GM04503 (cell line): ENCODE measurements at places on chromosomes 6 and 20.

DNA sequence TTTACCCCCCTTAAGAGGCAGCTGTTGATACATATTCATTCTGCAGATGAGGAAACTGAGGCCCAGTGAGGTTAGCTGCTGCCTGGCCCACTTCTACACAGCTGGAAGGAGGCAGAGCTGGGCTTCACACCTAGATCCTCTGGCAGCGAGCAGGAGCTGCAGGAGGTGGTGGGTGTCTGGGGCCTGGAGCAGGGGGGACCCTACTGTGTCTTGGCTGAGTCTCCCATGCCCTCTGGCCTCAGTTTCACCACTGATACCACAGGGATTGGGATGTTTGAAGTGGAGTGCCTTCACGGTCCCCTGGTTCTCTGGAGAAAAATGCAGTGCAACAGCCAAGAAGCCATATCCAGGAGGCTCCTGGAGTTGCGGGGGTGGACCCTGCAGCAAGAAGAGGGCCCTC is 8.2 kb upstream of the BPIFA2 start:
- no peak for DNase-seq

- peak; percentile 31 for DNase-seq
These were observed 210.1 kb upstream of the CCN2 start for GRCh38 chr6:132161283-132161682.

- no peak for DNase-seq
These were observed 45.5 kb downstream of the HMGN3 start for GRCh38 chr6:79188885-79189480.

DNA sequence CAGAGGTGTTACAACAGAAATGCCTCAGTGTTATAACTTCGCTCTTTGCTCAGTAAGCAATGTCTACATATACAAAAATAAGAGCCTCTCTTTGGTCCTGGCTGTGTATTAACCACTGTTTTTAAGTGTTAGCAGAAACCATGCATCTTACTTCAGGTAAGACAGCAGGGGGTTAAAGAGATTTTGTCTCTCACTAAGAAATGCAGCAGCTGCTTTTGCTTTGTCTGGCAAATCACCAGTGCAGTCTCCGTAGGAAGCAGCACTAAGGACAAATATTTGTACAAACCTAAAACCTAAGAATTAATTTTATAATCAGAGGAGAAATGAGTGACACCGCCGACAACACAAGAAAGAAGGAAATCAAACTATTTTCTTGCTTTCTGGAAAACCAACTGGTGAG is 758 bp downstream of the SMIM28 start:
- no peak for DNase-seq

- DNase-seq, result no peak
These were observed 12.5 kb downstream of the PTK7 start for GRCh38 chr6:43088654-43089056.

DNA sequence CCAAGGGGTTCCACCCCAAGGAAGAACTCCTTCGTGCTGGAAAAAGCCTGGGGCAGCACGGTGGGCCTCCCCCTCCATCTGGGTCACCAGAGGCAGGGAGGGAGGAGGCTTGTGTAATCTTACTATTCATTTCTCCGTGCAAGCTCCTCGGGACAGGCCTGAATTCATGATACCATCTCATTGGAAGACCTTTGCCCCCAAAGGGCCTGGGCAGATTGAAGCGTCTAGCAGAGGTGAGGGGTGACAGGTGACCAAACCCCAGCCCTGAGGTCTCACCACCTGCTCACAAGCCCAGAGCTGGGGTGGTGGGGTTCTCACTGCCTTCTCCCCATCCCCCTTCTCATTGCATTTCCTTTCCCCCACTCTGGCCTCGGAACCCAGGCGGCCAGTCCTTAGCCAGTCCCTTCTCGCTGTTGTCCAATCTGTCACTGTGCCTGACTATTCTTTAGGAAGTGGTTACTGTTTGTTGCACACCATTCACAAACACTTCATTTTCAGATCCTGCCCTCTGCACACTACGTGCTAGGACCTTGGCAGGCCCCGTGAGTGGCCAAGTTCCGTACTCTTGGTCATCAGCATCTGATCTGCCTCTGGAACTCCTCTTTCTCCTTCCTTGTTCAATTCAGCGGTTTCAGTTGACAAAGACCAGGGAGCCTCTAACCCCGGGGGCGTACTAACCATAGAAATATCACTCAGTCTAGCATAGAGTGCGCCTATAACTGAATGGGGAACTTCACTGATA is 137.1 kb downstream of the LY86 start:
- no peak for DNase-seq

- no peak for DNase-seq
These were observed 373.9 kb upstream of the SYNCRIP start for GRCh38 chr6:86016567-86016966.

GRCh38 chr6:110053395-110054240 is 75.5 kb downstream of the GPR6 start:
- no peak for DNase-seq

DNA sequence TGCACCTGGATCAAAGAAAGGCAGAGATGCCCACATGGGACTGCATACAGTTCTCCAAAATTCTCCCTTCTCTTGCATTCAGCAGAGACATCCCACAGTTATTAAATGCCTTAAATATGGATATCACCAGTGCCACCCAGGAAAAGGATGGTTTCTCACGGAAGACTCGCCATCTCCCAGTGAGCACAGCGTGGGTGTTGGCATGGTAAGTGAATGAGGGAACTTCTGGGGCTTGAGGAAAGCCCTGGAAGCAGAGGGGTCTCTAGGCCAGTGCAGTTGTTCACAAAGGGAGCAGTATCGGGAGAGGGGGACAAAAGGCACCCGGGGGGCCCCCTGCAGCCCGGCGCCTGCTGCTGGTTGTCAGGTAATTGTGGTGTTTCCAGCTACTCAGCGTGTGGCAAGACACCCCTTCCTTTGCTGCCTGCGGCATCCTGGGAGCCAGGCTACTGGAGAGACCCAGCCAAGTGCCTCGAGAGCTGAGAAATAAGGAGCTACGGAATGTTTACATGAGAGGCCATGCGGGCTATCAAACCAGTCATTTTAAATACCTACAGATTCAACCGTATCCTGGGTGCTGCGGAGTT is 125.4 kb downstream of the PXDC1 start:
- no peak for DNase-seq

DNA sequence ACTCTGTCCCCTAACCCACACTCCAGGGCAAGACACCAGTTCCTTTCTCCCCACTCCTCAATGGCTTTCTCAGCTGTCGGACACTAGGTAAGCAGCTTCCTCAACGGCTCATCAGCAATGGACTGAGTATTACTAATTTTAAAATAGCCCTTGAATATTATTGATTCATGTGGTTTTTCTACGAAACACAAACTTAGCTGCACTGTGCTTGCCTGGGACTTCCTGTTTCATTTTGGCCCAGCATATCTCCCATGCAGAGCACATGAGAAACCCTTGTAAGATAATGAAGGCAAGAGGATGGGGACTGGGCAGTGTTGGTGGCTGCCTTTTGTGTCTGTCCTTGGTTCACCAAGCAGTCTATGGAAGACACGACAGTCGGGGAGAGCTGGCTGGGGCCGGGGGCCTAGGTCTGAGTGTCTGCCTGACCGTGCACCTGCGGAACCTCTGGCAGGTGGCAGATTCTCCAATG is 48.9 kb downstream of the RNASET2 start:
- no peak for DNase-seq

DNA sequence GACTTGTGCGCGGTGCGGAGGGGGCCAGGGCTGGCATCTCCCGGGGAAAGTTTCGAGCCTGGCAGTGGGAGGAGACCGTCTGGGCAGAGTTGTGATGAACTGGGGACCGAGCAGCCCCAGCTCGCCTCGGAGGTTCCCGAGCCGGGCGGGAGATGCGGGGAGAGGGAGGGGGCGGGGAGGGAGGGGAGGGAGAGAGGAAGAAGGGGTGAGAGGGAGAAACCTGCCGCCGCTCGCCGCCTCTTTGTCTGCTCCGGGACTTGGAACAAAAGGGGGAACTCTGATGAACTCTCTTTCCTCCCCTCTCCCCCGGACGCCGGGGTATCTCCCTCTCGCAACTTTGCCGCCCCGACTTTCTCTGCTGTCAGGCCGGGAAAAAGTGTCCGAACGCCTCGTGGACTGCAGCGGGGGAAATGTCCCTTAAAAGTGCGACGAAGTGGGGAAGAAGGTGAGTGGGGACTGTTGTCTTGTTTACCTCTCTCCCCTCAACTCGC is 72.7 kb downstream of the SOX4 start:
- DNase-seq, result no peak

DNA sequence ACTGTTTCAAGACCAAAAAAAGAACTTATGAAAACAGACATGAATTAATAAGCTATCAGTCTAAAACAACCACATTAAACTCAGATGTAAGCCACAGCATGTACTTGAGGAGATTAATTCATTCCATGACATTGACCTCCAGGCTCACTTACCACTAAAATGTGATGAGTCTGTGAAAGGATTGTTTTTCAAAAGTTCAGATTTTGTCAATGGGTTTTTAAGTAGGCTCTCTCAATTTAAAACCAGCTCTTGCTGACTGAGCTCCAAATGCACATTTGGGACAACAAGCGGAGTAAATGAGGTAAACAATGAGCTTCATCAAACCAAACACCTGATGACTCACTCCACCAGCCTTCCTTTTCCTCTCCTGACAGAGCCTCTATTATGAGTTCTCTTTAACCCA is 197.0 kb downstream of the SIM1 start:
- no peak for DNase-seq

DNA sequence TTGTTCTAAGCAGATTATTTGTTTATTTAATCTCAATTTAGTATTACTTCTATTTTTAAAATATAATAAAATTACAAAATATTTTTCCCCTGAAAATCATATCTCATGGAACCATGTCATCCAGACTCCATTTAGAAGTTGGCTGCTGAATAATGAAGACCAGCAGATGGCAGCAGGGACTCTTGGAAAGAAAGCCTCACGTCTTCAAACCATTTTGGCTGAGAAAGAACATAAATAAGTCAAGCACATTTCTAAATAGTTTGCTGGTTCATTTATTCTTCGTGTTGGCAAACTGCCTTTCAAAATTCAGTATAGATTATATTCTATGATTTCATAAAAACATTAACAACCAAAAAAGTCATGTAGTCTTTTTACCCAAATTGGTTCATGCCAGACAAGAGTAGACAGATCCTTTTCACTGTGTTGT is 71.7 kb downstream of the RCAN2 start:
- no peak for DNase-seq

GRCh38 chr6:161169035-161169434 is 104.8 kb downstream of the AGPAT4 start:
- DNase-seq, result no peak

DNA sequence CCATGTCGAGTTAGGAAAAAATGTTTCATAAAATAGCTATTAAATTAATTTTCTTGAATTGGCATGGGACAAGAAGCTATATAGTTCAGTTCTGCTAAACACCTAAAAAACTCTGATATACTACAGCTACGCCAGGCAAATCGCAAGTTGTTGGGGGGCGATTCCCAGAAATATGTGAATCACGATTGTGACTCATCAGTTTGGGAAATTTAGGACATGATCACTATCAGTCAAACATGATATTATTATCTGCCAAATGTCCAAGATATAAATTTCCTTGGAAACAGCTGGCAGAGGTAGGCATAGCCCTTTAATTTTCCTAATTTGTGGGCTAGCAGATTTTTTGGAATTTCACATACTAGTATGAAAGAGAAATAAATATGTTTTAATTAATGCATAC is 123.6 kb downstream of the ATXN1 start:
- DNase-seq, result no peak

- DNase-seq, result no peak
These were observed 3.5 kb downstream of the RNASET2 start for GRCh38 chr6:166952567-166953486.

GRCh38 chr6:13355999-13356785 is 27.9 kb upstream of the TBC1D7 start:
- no peak for DNase-seq

DNA sequence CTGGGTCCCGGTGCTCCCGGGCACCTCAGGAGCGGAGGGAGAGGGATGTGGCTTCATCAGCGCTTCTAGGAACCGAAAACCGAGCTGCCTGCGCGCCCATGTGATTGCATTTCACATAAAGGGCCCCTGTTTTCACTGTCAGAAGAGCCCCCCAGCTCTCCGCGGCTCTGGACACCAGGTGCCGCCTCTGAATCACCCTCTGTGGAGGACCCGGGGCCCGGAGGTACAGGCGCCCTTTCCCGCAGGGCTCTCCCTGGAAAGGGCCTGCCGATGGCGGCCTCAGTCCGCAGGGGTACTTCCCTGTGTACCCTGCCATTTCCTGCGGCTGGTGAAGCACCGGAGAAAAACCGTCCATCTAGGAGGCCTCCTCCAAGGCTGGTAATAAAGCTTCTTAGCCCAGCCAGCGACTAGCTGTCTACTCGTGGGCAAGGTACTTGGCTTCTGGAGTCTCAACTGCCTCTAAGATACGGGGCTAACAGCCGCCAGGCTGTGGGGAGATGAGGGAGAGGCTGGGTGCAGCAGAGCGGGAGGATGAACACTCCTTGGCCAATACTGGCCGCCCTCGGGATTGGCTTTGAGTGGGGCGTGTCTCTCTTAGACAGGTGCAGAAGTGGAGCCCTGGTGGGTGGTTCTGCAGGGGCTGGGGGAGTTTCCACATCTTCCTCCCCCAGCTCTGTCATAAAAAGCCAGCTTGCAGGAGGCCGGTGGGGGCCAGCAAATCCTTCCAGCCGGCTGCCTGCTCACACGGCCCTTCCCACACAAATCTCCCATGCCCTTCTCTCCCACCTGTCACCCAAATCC is 1.6 kb downstream of the PPP1R16B start:
- no peak for DNase-seq

GRCh38 chr6:142399739-142400138 is 97.9 kb downstream of the ADGRG6 start:
- no peak for DNase-seq

GRCh38 chr6:132715204-132715603 is 1.3 kb upstream of the VNN1 start:
- DNase-seq, result peak; percentile 8

DNA sequence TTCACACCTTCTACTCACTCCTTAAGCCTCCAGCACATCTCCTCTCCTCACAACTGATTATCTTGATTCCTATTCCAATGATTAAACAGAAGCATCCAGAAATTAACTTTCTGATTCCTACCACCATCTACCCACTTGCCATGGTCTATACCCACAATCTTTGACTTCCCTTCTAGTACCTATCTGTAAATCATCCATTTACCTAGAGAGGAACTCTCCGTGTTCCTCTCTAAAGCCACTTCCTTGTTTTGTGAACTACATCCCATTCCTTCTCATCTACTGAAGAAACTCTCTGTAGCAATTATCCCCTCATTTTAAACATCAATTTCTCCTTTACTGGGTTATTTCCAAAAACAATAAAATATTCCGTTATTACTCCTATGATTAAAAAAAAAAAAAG is 167.3 kb downstream of the ARHGAP18 start:
- no peak for DNase-seq

- no peak for DNase-seq
These were observed 532.3 kb upstream of the MMS22L start for GRCh38 chr6:97815301-97815812.

- no peak for DNase-seq
These were observed 464.9 kb downstream of the TBC1D32 start for GRCh38 chr6:120869397-120869796.
